Fibroblast of pulmonary artery (primary cell): ENCODE measurements at places on chromosomes 13 and 19.

DNA sequence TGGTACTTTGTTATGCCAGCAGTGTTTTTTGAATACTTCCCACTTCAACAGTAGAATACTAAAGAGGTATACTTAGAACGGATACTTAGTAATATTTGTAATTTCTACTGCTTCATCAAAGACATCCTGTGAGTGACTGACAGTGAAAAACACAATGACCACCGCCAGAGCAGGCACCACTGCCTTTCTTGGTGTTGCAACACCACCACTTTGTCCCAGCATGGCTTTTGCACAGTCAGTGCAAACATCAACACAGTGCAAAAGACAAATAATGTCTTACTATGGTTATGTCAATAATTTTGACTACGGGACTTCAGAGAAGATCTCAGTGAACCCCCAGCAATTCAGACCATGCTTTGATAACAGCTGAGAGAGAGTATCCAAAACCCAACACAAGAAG, 220.5 kb downstream of the RBM26 start:
- DNase-seq: no peak

- no peak for DNase-seq
Measured at GRCh38 chr19:8242211-8242821, 33.1 kb downstream of the CERS4 start.

- DNase-seq: no peak
Measured at GRCh38 chr13:33537026-33537425, 251.5 kb upstream of the STARD13 start.

DNA sequence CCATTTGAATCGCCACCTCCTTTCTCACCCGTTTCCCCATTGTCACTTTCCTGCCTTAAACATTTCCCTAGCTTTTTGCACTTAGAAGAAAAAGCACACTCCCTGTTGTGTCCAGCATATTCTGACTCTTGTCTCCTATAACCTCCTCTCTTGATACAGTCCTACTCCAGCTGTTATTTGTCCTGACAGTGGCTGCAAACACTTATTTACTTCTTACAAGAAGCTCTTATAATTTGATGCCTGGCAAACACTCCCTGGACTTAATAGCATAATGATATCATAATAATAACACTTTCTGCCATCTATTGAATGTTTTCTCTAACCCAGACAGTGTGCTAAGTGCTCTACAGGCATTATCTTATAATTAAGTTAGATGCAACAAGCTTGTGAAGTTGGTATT, 76.6 kb downstream of the DGKH start:
- no peak for DNase-seq

DNA sequence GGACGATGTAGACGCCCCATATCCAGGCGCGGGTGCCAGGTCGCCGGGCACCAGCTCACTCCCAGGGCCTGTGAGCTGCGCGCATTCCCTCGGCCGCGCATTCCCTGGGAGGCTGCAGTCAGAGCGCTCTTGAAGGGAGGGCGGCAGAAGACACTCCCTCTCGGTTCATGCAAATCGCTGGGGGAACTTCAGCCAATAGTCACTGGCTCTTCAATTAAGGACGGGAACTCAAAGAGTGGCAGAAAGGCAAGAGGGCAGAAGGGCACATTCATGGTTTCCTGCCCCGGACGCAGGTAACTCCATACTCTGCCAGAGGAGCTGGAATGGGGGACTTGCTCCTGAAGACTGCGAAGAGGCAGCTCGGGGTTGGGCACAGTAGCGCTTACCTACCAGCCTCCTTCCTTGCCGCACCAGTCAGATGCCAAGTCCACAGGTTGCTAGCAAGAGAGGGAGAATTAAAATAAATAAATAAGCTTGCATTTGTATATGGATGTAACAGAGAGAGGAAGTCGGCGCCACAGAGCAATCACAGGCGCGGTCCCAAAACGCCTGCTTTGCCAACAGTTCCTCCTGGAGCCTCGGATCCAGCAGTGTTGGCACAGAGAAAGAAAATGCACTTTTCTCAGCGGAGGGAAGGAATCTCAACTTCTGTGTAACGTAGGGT, 459 bp downstream of the PCDH20 start:
- peak; percentile 18 for DNase-seq

- peak; percentile 80 for DNase-seq
Measured at GRCh38 chr13:41352935-41353840, 42.1 kb downstream of the NAA16 start.

GRCh38 chr13:110290826-110291225, 16.1 kb downstream of the COL4A1 start:
- no peak for DNase-seq

GRCh38 chr19:10510301-10510802, 6.9 kb downstream of the S1PR5 start:
- no peak for DNase-seq

- DNase-seq: no peak
Measured at GRCh38 chr19:8206147-8207087, 2.8 kb upstream of the CERS4 start.

GRCh38 chr19:47651132-47651531, 42.2 kb downstream of the BICRA start:
- DNase-seq: no peak

- DNase-seq: no peak
Measured at GRCh38 chr13:21949818-21950429, 279.1 kb downstream of the FGF9 start.

GRCh38 chr19:377801-378581, 31.0 kb downstream of the C2CD4C start:
- DNase-seq: no peak

- no peak for DNase-seq
Measured at GRCh38 chr13:74708629-74709028, 574.4 kb upstream of the KLF12 start.

GRCh38 chr13:40028446-40028845, 373.0 kb downstream of the COG6 start:
- no peak for DNase-seq

GRCh38 chr19:5445561-5446055, 9.6 kb upstream of the ZNRF4 start:
- DNase-seq: no peak

GRCh38 chr19:45847663-45848062, 15.3 kb downstream of the SYMPK start:
- DNase-seq: no peak

GRCh38 chr19:5917431-5918107, 3.5 kb downstream of the CAPS start:
- no peak for DNase-seq

DNA sequence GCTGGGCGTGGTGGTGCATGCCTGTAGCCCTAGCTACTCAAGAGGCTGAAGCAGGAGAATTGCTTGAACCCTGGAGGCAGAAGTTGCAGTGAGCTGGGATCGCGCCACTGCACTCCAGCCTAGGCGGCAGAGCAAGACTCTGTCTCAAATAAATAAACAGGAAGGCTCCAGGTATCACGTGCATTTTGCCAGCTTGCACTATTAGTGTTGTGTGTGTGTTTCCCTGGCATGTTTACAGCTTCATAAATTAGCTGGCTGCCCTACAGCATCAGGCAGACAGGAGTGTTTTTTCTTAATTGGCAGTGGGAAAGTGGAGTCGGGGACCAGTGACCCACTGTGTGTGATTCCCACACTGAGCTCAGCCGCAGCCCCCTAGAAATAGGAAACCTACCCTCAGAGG, 32.6 kb downstream of the SHISA2 start:
- DNase-seq: no peak

DNA sequence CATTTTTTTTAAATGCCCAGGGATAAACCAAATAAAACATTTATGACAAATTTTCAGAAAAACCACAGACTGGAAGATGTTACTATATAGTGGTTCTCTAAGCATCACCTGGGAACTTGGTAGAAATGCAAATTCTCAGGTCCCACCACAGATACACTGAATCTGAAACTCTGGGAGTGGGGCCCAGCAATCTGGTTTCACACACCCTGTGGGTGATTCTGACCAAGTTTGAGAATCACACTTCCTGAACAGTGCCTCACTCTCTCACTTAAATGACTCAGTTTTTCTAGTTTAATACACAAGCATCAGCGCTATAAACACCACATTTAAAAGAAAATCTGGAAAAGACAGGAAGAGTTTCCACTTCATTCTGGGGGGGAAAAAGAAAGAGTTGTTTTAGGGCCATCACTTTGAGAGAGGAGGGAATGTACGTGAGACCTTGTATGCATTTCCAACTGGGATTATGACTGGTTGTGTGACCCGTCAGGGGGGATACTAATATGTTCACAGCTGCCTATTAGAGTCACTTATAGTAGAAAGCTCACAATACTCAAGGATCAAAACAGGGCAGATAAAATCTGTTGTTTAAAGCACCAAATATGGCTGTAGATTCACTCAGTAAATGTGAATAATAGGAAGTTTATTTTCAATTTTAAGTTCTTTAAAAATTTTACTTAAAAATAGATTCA, 567.7 kb downstream of the GPC6 start:
- DNase-seq: no peak

DNA sequence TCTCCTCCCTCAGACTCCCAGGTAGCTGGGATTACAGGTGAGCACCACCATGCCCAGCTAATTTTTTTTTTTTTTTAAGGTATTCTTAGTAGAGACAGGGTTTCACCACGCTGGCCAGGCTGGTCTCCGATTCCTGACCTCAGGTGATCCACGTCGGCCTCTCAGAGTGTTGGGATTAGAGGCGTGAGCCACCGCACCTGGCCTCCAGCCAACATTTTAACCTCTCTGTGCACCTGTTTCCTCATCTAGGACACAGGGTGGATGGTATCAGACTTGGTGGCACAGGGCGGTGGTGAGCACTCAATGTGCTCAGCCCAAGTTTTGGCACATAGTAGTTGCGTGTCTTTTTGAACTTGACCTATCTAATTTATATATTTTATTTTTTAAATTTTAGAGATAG, 12.5 kb downstream of the APBA3 start:
- DNase-seq: no peak

DNA sequence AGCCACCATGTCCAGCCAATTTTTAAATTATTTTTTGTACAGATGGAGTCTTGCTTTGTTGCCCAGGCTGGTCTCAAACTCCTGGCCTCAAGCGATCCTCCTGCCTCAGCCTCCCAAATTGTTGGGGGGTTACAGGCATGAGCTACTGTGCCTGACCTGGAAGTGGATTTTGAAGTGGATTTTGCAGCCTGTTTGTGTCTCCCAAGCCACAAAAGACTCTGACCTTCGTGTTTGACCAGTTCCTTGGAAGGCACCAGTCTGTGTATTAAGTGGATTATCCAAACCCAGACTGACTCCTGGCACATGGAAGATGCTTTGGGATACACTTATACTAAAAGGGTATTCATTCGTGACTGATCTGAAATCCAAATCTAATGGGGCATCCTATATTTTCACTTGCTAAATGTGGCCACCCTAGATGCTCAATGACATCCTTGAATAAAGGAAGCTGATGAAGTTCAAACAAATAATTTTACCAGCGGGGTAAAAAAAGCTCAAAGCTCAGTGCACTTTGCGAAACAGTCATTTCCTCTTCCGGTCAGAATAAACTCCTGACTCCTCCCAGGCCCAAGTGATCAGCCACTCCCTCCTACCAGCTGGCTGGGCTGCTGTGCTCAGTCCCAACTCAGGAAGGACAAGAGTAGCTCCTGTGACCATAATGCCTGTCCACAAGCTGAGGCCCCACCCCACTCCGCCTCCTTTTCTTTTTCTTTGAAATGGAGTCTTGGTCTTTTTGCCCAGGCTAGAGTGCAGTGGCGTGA, 32.6 kb upstream of the GATAD2A start:
- DNase-seq: peak; percentile 71

GRCh38 chr19:7915250-7916102, 846 bp downstream of the TGFBR3L start:
- no peak for DNase-seq

- DNase-seq: peak; percentile 83
Measured at GRCh38 chr13:23674795-23675640, 104.8 kb downstream of the TNFRSF19 start.

GRCh38 chr19:2374808-2375207, 14.7 kb downstream of the TMPRSS9 start:
- no peak for DNase-seq

GRCh38 chr13:26017932-26018665, 33.7 kb downstream of the SHISA2 start:
- peak; percentile 41 for DNase-seq
